ENCODE measurements at places on chromosomes 12 and 14.

- H3K4me3 ChIP-seq = peak overlapping the region; percentile 79
- no peaks in the 10 kb centered on the region for H3K27me3 ChIP-seq
- peak overlapping the region; percentile 52 for H3K27ac ChIP-seq
- peaks cover 66% of the 10 kb centered on the region for H3K4me1 ChIP-seq
- H3K36me3 ChIP-seq = peaks cover 2% of the 10 kb centered on the region
Observed at GRCh38 chr12:53300187-53300586, 692 bp downstream of the MYG1 start.

DNA sequence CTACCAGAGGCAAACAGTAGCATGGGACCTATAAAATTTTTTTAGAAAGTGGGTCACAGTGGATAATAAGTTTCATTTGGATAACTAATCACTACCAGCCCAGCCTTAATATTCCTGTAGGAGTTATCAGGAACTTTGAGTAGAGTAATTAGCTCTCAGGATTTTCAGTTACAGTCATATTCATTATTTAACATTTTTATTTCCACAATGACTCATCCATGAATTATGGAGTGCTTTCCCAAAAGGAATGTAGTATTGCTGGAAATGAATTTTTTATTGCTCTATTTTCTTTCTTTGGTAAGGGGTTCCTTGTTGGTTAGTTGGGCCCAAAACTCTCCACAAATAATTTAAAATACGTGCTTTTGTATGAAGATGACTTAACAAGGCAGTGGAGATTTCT is 53.7 kb downstream of the ERC1 start:
- H3K27ac ChIP-seq = no peak overlapping the region
- no peak overlapping the region for H3K4me3 ChIP-seq
- H3K27me3 ChIP-seq = no peaks in the 10 kb centered on the region
- peaks cover 3% of the 10 kb centered on the region for H3K4me1 ChIP-seq
- no peak for DNase-seq
- no peaks in the 10 kb centered on the region for H3K36me3 ChIP-seq

DNA sequence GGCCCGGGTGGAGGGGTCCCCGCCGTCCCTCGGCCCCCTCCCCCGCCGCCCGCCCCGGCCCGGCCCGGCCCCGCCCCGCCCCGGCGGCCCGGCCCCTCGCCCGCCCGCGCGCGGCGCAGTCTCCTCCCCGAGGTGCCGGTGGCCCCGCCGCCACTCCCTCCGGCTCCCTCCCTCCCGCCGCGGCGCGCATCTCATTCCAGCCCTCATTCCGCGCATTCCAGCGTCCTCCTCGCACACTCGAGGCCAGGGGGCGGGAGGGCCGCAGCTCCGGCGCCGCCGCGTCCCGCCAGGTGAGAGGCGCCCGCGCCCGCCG is at the start of gene TEAD4:
TEAD4 (plus strand) TSS at position 206 of the 313 bp plus-strand sequence.
- H3K4me1 ChIP-seq = peaks cover 5% of the 10 kb centered on the region
- H3K36me3 ChIP-seq = no peaks in the 10 kb centered on the region
- DNase-seq = no peak

DNA sequence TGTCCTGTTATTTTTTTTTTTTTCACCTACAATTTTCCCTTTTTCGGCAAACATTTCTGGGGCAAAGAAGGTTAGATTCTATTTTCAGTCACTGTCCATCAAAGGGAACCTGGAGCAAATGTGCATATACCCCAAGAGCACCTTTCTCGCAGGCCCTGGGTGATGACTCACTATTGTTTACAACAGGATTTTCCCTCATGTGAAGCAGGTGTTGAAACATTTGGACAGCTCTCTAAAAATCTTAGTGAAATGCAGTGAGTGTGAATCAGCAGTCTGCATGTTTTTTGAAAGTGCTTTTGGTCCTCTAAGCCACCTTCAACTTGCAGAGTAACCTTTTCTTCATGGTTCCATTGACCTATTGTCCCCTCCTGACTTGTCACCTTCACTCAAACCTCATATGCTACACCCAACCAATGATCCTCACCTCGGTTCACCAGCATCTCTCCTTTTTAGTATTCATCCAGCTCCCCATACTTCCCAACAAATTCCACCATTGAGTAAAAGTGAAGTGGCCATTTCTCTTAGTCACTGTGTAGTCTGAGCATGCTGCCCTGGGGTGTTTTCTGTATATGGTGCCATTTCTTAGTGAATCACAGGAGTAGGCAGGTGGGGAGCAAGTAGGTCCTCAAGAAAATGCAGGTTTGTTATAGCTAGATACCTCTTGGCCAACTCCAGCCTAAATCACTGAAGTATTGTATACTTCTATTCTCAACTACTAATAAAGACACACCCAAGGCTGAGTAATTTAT is 260.2 kb downstream of the BMP4 start:
- H3K4me1 ChIP-seq = no peaks in the 10 kb centered on the region
- DNase-seq = no peak
- H3K27ac ChIP-seq = no peak overlapping the region
- H3K36me3 ChIP-seq = no peaks in the 10 kb centered on the region
- H3K4me3 ChIP-seq = no peak overlapping the region

- H3K36me3 ChIP-seq = no peaks in the 10 kb centered on the region
- H3K4me1 ChIP-seq = no peaks in the 10 kb centered on the region
- H3K27me3 ChIP-seq = no peaks in the 10 kb centered on the region
- H3K27ac ChIP-seq = no peak overlapping the region
- no peak overlapping the region for H3K4me3 ChIP-seq
- no peak for DNase-seq
Observed at GRCh38 chr12:92955997-92956663, 27.0 kb upstream of the EEA1 start.

GRCh38 chr12:104708891-104709290 is 249.2 kb downstream of the SLC41A2 start:
- DNase-seq = no peak
- no peak overlapping the region for H3K27ac ChIP-seq
- no peaks in the 10 kb centered on the region for H3K27me3 ChIP-seq
- H3K4me3 ChIP-seq = no peak overlapping the region
- no peaks in the 10 kb centered on the region for H3K36me3 ChIP-seq

GRCh38 chr12:84785951-84786350 is 126.6 kb downstream of the SLC6A15 start:
- H3K36me3 ChIP-seq = no peaks in the 10 kb centered on the region
- H3K4me1 ChIP-seq = no peaks in the 10 kb centered on the region
- H3K27me3 ChIP-seq = no peaks in the 10 kb centered on the region
- H3K27ac ChIP-seq = no peak overlapping the region
- DNase-seq = no peak

GRCh38 chr12:57729321-57729844 is 9.2 kb downstream of the AGAP2 start:
- DNase-seq = no peak
- H3K27me3 ChIP-seq = no peaks in the 10 kb centered on the region
- H3K4me1 ChIP-seq = peaks cover 19% of the 10 kb centered on the region
- H3K36me3 ChIP-seq = no peaks in the 10 kb centered on the region
- H3K27ac ChIP-seq = no peak overlapping the region
- no peak overlapping the region for H3K4me3 ChIP-seq

- H3K4me1 ChIP-seq = peaks cover 67% of the 10 kb centered on the region
- no peak for DNase-seq
- peak overlapping the region; percentile 52 for H3K4me3 ChIP-seq
- no peaks in the 10 kb centered on the region for H3K36me3 ChIP-seq
- H3K27ac ChIP-seq = peak overlapping the region; percentile 73
Observed at GRCh38 chr12:20629414-20630156, 65.5 kb upstream of the SLCO1C1 start.

DNA sequence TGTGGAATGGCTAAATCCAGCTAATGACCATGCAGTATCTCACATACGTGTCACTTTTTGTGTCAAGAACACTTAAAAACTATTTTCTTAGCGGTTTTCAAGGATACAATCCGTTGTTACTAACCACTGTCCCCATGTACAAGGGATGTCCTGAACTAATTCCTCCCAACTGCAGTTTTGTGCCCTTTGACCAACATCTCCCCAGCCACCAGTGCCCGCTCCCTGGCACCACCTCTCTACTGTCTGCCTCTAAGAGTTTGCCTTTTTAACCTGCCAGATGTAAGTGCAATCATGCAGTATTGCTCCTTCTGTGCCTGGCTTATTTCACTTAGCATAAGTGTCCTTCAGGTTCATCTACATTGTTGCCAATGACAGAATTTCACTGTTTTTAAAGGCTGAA is 315.7 kb downstream of the TMEM121 start:
- H3K36me3 ChIP-seq = no peaks in the 10 kb centered on the region
- no peaks in the 10 kb centered on the region for H3K4me1 ChIP-seq
- no peak for DNase-seq
- no peaks in the 10 kb centered on the region for H3K27me3 ChIP-seq
- H3K4me3 ChIP-seq = no peak overlapping the region

- no peak for DNase-seq
- H3K36me3 ChIP-seq = no peaks in the 10 kb centered on the region
- no peaks in the 10 kb centered on the region for H3K27me3 ChIP-seq
- no peak overlapping the region for H3K27ac ChIP-seq
Observed at GRCh38 chr12:57385586-57385985, 45.3 kb downstream of the R3HDM2 start.
